ENCODE measurements at places on chromosomes 2 and 18.

- DNase-seq = no peak
Observed at GRCh38 chr2:195652911-195653310, 4.1 kb upstream of the SLC39A10 start.

- DNase-seq = no peak
Observed at GRCh38 chr2:211144078-211144477, 587.7 kb downstream of the CPS1 start.

GRCh38 chr2:203683421-203683820 lies 23.0 kb upstream of the CD28 start:
- no peak for DNase-seq

- no peak for DNase-seq
Observed at GRCh38 chr2:192148620-192149321, 46.0 kb downstream of the TMEFF2 start.

DNA sequence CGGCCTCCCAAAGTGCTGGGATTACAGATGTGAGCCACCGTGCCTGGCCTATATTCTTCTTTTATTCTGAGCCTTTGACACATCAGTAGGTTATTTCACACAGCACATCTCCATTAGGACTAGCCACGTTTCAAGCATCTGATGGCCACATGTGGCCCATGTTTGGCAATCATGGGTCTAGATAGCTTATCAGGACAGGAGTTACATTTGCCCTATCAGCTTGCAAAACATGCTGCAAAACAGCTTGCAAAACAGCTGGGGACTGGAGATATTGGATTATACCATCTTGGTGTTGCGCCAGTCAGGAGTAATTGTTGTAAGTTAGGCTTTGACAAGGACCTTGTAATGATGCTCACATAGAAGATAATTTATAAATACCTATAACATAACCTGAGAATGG lies 94.9 kb downstream of the GBX2 start:
- no peak for DNase-seq

DNA sequence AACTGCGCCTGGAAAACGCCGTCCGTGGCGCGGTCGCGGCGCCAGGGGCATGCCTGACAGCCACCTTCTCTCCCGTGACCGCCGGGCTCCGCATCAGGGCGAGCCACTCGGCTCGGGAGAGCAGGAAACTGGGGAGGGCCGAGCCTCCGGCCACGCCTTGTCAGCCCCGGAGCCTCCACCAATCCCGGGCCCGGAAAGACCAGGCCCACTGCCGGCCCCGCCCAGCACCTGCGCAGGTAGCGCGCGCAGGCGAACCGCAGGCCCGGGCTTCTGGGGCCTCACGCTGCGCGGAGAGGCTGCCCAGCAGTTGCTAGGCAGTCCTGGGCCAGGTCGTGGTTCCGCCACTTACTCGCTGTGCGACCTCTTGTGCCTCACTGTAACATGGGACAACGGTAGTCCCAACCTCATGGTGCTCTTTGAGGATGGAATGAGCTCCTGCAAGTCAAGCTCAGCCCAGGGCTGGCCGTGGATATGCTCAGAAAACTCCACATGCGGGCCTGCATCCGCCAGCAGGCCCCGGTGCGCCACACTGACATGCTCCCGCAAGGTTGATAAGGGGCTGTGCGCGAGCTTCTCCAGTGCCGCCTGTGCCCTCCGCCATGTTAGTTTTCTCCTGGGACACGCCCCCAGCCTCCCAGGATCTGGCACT lies 97.1 kb downstream of the INHBB start:
- DNase-seq = no peak

- DNase-seq = no peak
Observed at GRCh38 chr18:68215931-68216330, 499.0 kb downstream of the TMX3 start.

GRCh38 chr2:169158874-169159273 lies 89.5 kb downstream of the DHRS9 start:
- no peak for DNase-seq

All from stimulated activated CD8-positive, alpha-beta memory T cell treated with anti-CD3 and anti-CD28 coated beads, Interleukin-2, amount 100 ng/mL, for 1 hour (primary cell).